Right hindlimb (tissue), 1 donor: ENCODE measurements at places on chromosomes 1 and 21.

DNA sequence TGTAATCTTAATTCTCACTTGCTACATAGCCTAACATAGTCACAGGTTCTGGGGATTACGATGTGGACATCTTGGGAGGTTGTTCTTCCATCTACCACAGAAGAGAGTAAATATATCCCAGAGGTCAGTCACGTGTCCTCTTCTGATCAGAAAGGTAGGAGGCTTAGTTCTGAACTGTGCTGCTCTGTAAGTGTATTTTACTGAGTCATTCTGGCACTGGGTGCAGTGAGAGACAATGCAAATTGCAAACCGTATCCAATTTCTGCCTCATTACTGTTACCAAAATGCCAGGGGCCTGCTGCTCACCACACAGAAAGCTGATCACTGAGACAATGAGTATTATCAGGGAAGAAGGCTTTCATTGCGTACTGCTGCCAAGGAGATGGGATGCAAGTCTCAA, 104.0 kb downstream of the GABPA start:
- DNase-seq: no peak

DNA sequence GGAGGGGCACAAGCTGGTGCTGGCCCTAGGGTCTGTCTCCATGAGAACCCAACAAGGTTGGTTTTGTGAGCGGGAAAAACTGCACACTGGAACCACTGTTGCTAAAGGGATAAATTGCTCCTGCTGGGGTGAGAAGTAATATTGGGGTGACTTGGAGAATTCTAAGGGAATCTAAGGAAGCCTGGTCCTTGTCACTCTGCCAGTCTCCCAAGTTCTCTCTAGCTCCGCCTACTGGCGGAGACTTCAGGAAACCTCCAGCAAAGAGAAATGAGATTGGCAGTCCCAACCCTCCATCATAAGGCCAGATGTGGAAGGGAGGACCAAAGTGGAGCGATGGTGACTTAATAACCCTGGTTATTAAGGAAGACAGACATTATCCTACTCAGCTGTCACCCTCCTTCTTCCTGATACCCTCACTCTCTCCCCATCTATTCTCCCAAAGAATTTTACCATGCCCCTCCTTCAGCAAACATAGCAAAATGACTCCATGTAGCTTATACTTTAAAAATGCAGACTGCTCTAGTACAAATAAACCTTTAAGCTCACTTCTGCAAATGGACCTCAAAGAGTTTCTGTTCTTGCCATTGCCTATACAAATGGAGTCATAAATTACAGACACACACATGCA, 2.7 kb downstream of the LCE1F start:
- no peak for DNase-seq

- DNase-seq: no peak
Measured at GRCh38 chr1:229887043-229887822, 179.8 kb upstream of the GALNT2 start.

- no peak for DNase-seq
Measured at GRCh38 chr21:46559291-46559983, 45.4 kb downstream of the S100B start.

DNA sequence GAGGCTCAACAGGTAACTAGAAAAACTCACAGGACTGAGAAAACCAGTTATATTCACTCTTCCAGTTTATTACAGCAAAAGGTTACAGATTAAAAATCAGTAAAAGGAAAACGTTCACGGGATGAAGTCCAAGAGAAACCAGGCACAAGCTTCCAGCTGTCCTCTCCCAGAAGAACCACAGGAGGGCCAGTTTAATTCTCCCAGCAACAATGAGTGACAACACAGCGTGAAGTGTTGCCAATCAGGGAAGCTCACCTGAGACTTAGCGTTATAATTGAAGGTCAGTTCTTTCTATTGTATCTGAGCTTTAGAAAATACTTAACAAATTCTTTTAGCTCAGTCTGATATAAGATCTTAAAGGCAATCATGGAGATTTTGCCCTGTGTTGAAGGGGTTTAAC, 65.2 kb upstream of the TNR start:
- no peak for DNase-seq

DNA sequence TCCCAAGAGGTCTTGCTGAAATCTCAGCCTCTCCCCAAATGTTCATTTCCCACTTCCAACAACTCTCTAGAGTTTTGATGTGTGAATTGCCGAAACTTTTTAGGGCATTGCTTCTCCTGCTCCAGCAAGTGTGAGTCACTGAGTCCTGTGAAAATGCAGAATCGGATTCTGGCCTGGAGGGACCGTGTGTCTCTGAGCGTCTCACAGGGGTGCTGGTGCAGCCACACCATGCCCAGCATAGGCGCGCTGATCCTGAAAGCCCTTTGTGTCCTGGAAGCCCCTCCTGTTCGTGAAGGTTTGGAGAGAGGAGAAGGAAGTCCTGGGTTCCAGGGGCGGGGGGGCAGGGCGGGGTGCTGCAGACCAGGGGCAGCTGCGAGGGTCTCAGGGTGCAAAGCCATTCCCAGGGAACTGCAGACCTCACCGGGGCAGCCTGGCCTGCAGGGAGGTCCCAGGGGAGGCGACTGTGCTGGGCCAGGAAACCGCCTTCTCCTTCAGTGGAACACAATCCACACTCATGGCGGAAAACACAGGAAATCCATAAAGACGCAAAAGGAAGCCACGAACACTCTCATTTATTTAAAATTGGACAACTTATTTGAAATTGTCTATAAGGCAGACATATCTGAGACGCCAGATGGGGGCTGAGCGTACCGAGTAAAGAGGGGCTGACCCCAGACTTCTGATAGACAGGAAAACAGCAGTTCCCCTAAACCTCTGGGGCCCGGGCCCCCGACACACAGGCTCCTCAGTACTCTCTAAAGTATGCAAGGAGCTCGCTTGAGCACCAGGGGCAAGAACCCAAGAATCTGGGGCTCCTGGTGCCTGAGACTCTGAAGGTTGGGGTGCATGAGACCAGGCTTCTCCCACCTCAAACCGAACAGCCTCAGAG, 43.5 kb upstream of the ADARB1 start:
- no peak for DNase-seq

DNA sequence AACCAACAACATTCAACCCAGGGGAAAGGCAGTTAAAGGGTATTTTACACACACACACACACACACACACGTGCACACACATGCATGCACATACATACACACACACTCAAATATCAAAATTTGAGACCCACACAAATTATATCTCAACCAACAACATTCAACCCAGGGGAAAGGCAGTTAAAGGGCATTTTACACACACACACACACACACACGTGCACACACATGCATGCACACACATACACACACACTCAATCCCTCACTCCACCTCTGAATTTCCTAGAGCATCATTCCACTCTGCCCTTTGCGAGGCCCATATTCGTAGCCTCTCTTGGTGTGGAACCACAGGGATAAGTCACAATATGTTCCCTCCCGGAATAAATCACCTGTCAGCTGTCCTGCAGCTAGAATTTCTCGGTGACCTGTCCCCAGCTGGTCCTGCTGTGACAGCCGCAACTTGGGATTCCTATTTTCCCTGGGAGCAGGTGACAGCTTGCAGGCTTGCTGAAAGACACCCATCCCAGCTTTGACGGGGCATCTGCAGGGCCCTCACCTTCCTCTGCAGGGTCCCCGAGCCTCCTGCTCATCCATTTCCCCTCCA, 122.7 kb downstream of the PSMG1 start:
- DNase-seq: no peak

DNA sequence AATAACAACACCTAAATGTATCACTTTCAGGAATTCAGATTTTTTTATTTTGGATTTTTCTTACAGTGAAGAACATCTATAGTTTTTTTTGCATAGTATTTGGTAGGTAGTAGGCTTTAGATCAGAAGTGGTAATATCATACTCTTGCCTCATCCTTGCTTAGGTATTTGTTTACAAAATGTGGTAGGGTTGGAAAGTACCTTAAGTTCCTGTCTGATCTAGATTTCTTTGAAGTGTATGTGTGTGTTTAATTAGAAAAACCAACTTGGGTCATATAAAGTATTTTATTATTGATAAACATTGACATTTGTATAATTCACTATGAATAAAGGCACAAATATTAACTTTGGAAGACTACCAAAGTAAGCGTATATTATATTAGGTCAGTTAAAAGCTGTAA, 85.3 kb upstream of the GPR88 start:
- no peak for DNase-seq

GRCh38 chr1:209634005-209634737, 18.1 kb downstream of the LAMB3 start:
- no peak for DNase-seq

DNA sequence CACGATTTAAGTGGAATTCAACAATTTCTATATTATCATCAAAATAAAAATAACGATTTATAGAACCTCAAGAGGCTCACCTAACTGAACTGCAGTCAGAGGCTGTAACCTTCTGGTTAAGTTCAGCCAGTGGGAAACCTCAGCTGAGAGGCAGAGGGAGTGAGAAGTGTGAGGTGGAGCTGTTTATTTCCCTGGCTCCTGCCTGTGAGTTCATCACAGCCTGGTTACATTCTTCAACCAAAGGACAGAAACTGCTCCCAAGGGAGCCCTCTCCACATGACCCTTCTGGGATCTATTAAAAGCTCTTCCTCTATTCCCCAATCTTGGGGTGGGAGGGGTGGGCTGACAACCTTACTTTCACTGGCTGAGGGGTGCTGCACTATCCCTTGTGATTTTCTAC, 22.2 kb downstream of the DYNLT5 start:
- DNase-seq: no peak

GRCh38 chr1:65512383-65512782, 91.9 kb downstream of the LEPR start:
- DNase-seq: no peak

DNA sequence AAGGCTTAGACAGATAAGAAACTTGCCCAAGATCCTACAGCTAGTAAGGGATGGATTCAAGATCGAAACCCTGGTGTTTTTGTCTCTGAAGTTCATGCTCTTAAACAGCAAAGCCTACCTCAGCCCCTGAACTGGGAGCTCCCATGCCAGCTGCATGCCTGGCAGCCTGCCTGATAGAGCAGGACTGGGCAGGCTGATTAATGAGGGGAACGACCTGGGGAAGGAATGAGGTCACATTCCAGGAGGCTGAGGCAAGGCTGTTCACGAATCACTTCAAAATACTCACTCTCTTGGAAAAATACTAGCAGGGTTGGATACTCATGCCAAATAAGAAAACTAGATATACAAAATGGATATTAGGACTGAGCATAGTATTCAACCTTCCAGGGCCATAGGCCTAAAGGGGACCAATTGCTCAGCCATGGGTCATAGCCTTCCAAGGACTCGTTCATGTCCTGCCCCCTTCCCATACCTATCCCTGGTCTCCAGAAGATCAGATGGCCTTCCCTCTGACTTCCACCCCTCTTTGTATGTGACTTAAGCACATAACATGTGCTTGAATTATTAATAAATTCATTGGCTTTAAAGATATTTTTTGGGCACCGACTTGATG, 15.6 kb upstream of the TACSTD2 start:
- DNase-seq: peak; percentile 47

DNA sequence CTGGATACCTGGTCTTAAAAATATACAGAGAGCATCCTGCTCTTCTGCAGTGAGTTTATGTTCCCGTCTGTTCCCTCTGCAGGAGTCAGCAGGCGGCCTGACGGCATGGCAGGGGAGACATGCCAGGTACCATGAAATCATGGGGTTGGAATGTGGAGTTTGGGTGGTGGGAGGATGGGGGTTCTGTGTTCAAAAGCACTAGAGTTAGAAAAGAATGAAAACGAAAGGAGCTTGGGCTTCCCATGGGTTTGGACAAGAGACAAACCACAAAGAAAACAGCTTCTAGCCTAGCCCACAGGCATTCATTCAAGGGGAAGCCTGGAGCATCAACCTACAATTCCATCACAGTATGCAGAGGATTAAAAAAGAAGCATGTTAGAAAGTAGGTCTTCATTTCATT, 59.9 kb downstream of the WARS2 start:
- DNase-seq: peak; percentile 56
